ENCODE measurements at places on chromosomes 16 and 17. TPM values are rescaled to one million over a fixed set of nuclear protein-coding genes. Genes with fewer than 3 reads are reported as not detected.

CACNA1H gene
- 17.6 TPM for total RNA-seq

DNA sequence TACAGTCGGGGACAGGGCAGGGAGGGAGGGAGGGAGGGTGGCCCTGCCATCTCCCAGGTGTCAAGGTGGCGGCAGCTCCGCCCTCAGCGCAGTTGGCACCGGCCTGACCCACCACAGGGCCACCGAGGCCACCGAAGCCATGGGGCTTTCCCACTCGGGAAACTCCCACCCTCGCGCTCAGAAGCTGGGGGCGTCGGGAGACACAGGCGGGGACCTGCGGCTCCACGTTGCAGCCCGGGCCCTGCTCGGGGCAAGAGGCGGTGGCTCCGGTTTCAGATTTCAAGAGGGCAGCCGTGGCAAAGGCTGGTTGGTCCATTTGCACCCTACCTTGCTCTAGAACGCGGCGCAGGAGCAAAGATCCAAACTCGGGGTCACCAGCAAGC, 544 bp downstream of the CYB561 start:
- DNase-seq, result no peak

- no peak for DNase-seq
Observed at GRCh38 chr17:17815062-17815406, 21.8 kb downstream of the SREBF1 start.

- no peak for DNase-seq
Observed at GRCh38 chr16:57870753-57871454, 68.6 kb upstream of the KIFC3 start.

GRCh38 chr17:8887834-8888703, 20.6 kb upstream of the PIK3R6 start:
- DNase-seq, result peak; percentile 81

DNA sequence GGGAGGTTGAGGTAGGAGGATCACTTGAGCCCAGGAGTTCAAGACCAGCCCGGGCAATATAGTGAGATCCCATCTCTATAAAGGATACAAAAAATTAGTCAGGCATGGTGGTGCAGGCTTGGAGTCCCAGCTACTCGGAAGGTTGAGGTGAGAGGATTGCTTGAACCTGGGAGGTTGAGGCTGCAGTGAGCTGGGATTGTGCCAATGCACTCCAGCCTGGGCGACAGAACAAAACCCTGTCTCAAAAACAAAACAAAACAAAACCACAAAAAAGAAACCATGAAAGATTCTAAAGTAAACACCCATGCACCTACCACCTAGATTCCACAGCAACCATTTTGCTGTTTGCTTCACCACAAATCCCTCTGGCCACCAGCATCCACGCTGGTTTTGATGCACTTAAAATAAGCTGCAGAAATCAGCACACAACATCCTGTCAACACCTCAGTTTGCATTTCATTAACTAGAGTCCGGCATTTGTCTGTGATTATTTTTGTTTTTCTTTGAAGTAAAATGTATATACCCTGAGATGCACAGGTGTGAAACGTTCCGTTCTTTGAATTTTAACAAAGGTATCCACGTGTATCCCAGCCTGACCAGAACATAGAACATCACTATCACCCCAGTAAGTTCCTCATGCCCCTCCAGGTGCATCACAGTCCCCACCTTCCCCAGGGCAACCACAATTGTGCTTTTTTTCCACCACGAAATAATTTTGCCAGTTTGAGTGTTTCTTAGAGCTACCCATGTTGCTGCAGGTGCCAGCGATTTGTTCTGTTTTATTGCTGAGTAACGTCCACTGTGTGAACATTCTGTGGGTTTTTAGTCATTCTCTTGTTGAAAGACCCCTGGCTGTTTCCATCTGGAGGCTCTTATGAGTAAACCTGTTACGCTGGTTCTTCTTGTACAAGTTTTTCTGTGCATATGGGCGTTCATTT, 191.5 kb downstream of the SEC14L1 start:
- DNase-seq, result no peak

- no peak for DNase-seq
Observed at GRCh38 chr17:37774504-37774903, 29.6 kb upstream of the HNF1B start.

Measured in SK-MEL-5 (cell line).